Esophagus mucosa (tissue), 1 donor: ENCODE measurements at places on chromosomes 4 and X. TPM values are rescaled to one million over a fixed set of nuclear protein-coding genes. Genes with fewer than 3 reads are reported as not detected.
A peak's percentile ranks its signal among the peaks of the same experiment; 100 is the strongest.

DNA sequence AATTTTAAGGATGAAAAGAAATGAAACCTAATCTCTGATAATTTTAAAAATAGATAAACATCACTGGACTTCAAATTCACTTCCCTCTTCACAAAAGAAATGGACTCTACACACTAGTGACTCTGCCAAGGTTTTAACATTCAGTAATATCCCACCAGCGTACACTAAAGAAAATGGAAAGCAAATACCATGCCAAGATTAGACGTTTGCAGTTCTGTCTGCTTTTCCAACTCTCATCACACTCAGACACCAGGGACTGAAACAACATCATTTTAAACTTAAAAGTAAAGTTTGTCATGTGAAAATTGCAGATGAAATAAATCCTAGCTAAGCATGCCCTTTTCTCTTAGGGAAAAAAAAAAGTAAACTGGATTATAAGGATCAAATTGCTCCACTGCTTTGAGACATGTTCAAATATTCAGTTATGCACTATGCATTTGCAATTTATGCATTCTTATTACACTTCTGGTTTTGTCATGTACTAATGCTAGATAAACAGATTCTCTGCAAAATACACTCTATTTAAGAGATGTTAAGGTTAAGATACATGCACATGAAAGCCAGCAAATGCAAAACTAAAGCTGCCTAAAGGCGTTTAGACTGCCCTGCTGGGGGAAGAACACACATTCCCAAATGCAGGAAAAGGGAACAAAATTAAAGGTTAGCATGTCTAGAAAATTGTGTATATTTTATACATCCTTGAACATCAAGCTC is 534.4 kb upstream of the EPHA5 start:
- no peak for ATAC-seq

GRCh38 chr4:21991050-21991449 is 42.5 kb upstream of the KCNIP4 start:
- ATAC-seq: no peak

DNA sequence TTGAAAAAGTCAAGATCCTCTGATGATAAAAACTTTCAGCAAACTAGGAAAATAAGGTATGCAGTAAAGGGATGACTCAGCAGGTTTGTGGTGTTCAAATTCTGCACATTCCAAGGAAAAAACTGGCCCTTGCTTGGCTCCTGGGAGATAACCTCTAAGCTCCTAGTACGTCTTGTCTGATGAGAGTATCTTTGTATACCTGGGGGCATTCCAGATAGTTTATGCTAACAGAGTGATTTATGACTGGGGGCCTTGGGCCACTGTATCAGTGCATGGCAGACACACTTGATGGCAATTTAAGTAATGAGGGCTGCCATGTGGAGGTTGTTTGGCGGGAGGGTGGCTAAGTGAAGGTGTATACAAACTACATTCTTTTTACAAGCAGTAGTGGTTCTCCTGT is 56.9 kb downstream of the NSG1 start:
- no peak for ATAC-seq

DNA sequence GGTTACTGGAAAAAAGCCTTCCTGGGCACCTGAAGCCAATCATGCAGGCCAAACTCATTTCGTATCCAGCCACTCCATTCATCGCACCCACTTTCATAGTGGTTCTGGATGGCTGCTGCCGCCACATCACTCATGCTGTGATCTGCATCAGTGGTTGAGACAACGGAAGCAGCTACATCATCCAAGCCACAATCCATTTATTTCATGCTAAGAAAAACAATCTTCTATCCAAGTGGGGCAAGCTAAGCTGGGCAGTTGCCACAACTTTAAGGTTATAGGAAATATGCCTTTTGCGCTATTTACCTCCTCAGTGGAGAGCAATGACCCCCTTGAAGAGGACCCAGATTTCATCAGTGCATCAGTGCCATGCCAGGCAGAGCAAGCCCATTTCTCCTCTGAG is 124.6 kb downstream of the GRIA3 start:
- no peak for ATAC-seq

DNA sequence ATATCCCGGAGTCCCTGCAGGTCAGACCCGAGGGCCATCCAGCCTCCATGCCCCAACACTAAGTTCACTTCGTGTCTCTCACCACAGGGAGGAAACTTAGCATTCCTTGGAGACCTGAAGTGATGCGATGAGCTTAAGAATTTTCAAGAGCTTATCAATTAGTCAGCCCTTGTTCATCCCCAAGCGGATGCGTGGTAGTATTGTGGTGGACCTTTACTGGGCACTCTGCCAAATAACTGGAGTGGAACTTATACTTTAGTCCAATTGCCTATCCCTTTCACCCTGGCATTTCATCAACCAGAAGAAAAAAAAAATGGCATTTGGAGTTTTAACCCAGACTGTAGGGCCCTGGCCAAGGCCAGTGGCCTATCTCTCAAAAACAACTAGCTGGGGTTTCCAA is 137.1 kb downstream of the RELL1 start:
- no peak for ATAC-seq

GRCh38 chrX:98523521-98523920 is 1639.8 kb downstream of the RPA4 start:
- no peak for ATAC-seq

GRCh38 chr4:148364525-148364924 is 77.7 kb downstream of the NR3C2 start:
- no peak for ATAC-seq

- no peak for ATAC-seq
These were observed 272.4 kb upstream of the VCX start for GRCh38 chrX:7570432-7571029.

DNA sequence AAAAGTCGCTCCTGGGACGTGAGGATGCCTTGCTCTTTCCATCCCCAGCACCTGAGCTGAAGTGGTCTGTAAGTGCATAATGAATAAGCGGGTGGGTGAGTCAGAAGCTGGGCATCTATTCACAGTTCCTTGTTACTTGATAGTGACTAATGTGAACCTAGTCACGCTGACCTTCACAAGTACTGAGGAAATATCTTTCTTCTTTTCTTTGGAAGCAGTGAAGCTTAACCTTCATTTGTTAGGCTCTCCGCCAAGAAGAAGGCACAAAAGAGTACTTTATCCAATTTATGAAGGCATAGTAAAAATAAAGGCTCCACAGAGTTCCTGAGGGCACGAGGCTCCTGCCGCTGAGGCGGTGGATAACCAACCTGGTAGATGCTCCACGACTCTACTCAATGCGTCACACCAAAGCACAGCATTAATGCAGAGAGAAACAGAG is 475.7 kb upstream of the SLIT2 start:
- peak; percentile 83 for ATAC-seq

- peak; percentile 46 for ATAC-seq
These were observed 55.0 kb downstream of the LRBA start for GRCh38 chr4:150960079-150960478.

- ATAC-seq: no peak
These were observed 105.8 kb upstream of the MAGEB18 start for GRCh38 chrX:26032111-26032912.

- ATAC-seq: no peak
These were observed 326.6 kb downstream of the GPAT3 start for GRCh38 chr4:83862471-83862870.

Gene VAMP7
- 24.5 TPM for total RNA-seq

Gene MGST2
- total RNA-seq: 128 TPM

Gene SERPINA7
- total RNA-seq: not detected

Gene ARMCX4
- total RNA-seq: 3.1 TPM
